ENCODE measurements at places on chromosomes 11 and 22.

DNA sequence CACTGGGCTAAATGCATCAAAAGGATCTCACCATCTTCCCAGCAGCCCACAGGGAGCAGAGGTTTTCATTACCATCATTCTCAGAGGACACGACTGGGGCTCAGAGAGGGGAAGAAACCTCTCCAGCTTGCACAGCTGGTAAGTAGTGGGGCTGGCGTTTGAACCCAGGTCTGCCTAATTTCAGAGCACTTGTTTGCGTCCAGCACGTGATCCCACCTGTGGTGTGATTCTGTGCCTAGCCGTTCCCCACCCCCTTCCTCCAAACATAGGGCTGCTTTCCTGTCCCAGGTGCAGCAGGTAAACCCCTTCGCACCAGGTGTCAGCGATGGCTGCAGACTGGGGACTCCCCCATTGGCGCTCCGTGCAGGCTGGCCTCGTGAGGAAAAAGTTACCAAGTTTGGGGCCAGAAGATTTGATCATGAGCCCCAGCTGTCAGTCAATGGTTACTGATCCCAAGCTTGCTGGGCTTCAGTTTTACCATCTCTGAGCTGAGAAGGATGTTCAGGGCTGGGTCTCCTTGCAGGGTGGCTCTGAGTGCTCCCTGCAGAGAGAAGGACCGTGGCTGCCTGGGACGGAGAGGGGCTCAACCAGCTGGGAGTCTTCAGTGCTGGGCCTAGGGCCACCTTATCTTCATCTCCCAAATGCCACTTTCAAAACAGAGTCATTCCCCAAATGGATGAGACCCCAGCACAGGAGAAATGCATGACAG, 445.6 kb downstream of the TBC1D22A start:
- no peak for DNase-seq

GRCh38 chr11:70075836-70076235, 2.3 kb upstream of the ANO1 start:
- DNase-seq, result no peak

GRCh38 chr11:46277622-46278386, at the start of gene CREB3L1:
Gene CREB3L1, plus strand, starts transcription at chr11:46277662. Its CDS starts 450 bp downstream, at chr11:46278112.
- peak; percentile 61 for DNase-seq

GRCh38 chr22:37749831-37750595, 53.2 kb downstream of the TRIOBP start:
- no peak for DNase-seq

DNA sequence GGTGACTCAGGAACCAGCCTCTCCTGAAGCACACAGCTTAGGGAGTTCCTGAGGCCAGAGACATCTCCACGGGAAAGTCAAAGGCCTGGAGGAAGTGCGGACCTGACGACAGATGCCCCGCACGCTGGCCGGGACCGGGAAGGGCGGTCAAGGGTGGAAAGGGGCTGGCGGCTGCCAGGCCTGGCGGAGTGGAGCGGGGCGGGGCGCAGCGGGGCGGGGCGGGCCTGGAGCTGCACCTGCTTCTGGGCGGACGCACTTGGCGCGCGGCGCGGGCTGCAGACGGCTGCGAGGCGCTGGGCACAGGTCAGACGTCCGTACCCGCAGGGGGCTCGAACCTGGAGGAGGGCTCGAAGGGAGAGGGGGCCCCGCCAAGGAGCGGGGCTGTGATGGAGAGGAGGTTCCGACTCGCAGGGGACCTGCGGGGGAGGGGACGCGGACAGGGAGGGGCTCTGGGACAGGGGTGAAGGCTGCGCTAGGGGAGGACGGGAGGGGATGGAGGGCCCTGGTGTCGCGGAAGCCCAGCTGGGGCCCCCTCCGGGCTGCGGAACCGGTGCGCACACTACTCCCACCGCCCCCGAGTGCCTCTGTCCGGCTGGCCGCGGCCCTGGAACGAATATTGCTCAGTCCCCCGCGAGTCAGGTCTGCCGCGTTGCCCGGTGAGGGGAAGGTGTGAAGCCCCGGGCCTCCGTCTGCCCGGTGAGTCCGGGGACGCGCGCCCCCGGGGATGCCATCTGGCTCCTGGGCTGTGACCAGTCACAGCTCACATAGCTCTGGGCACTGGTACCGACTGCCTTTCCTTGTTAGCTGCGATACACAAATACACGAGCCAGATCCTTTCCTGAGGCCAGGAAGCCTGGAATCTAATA, at the start of gene TMEM45B:
TMEM45B (plus strand) TSS at position 253 of the 866 bp plus-strand sequence. CDS start 36,635 bp downstream, outside the sequence.
- DNase-seq, result peak; percentile 67

DNA sequence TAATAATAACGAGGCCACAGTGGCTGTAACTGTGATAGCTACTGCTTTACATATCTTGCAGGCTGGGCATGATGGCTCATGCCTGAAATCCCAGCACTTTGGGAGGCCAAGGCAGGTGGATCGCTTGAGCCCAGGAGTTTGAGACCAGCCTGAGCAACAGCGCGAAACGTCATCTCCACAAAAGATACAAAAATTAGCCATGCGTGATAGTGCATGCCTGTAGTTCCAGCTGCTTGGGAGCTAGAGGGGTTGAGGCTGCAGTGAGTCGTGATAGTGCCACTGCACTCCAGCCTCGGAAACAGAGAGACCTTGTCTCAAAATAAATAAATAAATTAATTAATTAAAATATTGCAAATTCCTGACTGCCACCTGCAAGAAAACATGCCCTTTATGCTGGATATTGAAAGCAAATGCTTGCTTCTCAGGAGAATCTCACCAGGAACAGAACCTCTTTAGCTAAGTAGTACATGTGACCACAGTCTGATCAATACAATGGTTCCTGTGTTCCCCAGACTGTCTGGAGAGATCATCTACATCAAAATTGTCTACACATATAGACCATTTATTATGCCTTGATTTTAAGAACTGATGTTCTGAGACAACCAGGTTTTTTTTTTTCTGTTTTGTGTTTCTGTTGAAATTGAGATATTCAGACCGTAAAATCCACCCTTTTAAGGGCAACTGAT, 6.3 kb downstream of the ZBTB3 start:
- no peak for DNase-seq

DNA sequence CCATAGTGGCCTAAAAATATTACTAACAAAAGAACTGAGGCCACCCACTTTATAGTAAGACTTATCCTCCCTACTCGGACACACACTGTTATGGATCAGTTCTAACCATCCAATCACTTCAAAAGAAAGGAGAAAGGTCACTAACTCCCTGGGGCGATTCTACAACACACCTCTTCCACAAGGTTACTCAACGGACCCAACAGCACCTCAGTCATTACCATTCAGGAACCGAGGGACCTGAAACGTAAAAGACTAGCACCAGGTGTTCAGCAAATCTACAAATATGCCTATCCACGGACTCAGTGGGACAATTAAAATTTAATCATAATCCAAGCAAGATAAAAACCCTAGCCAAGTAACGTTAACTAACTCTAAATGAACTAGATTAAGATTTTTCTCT, 1.6 kb downstream of the HNRNPUL2 start:
- peak; percentile 34 for DNase-seq

Measured in GM23338 (cell line).